Stimulated activated CD8-positive, alpha-beta memory T cell treated with anti-CD3 and anti-CD28 coated beads, Interleukin-4, amount 100 ng/mL, for 4 hours (primary cell): ENCODE measurements at places on chromosomes 5 and 9.

- no peak for DNase-seq
Observed at GRCh38 chr5:74992791-74993190, 59.6 kb downstream of the GCNT4 start.

GRCh38 chr9:130090915-130091314, 37.2 kb downstream of the GPR107 start:
- no peak for DNase-seq

- DNase-seq: no peak
Observed at GRCh38 chr5:171776770-171777759, 8.6 kb upstream of the SMIM23 start.

DNA sequence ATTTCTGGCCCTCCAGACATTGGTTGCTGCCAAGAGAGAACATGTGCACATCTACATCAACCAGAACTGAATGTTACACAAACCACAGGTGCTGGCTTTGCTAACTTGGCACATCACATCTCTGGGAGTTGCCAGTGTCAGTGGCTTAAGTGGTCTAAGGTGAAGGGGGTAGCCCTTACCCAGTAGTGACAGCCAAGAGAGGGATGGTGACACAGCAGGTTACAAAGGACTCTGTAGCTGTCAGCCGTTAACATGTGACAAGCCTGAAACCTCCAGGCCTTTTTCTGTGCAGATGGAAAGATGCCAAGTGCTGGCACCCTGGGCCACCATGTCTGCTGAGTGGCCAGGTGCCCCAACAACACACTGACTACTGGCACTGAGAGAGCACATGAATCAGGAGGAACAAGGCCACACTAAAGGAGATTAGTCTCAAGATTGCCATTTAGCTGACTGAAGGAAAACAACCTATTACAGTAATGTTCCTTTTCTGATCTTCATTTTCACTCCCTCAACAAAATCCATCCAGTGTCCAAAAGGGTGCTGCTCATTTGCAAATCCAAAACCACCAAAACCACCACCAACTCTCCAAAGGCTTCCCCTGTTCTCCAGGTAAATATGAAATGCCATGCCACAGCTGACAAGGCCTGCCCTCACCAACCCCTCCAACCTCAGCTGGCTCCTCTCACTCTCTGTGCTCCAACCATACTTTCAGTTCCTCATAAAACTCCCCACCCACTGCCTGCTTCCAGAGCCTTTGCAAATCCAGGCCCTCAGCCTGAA, 20.2 kb downstream of the SIL1 start:
- no peak for DNase-seq

- DNase-seq: no peak
Observed at GRCh38 chr9:100091650-100092049, 7.2 kb downstream of the ERP44 start.

DNA sequence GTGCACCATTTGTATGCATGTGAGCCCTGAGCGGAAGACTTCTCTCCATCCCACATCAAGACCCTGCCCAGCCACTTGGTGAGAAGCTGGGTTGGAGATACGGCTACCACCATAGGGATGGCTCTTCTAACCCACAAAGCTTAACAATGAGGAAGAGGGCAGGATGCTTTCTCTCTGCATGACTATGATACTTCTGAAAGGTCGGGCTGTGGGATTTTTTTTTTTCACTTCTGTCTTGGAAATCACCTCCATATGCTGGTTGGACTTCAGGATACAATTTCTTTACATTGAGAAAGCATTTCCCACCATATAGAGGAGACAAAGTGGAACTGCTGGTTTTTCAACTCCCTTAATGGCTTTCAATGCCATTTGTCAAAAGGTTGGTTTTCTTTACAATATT, 30.5 kb downstream of the ZNF366 start:
- no peak for DNase-seq

DNA sequence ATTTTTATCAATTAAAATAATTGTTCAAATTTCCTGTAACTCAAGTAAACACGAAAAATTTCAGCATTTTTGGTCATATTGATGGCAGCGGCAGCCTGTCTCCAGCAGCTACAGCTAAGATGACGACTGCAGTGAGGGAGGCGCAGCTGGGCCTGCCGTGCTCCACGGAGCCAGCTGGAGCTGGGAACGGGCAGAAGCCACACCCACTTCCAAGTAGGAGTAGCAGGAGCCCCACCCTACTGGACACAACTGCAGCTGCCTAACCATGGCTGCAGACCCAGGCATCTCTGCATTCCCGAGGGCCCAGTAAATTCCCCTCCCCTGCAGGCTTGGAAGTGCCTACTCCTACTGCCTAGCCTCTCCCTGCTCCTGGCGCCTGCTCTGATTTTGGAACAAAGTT, 2031.7 kb downstream of the EFNA5 start:
- no peak for DNase-seq

DNA sequence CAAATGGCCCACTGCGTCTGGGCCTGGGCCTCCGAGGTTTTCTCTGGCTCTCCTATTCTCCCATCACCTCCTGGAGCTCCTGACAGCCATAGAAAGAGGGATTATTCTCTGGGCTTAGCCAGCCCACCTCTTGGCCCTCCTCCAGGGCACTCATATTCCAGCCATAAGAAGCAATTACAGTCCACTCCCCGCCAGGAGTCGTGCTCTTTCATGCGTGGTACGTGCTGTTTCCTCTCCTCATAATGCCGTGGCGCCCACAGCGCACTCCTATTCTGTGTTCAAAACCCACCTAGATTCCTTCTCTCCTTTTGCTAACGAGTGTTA, 240.8 kb upstream of the ZNF462 start:
- no peak for DNase-seq

DNA sequence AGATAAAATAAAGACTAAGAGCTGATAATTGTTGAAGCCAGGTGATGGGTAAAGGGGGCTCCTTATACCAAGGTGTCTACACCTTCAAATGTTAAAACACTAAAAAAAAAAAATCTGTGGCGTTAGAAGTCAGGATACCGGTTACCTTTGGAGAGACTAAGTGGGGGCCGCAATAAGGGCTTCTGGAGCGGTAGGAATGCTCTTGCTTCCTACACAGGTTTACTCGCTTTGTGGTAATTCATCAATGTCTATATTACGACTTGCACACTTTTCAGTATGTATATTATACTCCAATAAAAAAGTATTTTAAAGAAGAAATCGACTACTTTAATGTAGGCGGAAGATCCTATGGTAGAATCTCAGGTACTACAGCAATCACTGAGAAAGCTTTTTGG, 12.5 kb downstream of the MRPS27 start:
- DNase-seq: no peak

- DNase-seq: no peak
Observed at GRCh38 chr5:120609570-120609969, 145.5 kb downstream of the PRR16 start.

GRCh38 chr9:104775574-104775936, 11.6 kb downstream of the NIPSNAP3B start:
- no peak for DNase-seq

GRCh38 chr9:91196103-91196950, 165.4 kb downstream of the AUH start:
- DNase-seq: no peak

GRCh38 chr9:134492721-134493460, 148.7 kb upstream of the COL5A1 start:
- DNase-seq: no peak

- no peak for DNase-seq
Observed at GRCh38 chr9:89488936-89489335, 9.0 kb downstream of the SEMA4D start.

GRCh38 chr5:91145333-91145620, 237.8 kb downstream of the ARRDC3 start:
- DNase-seq: no peak

- no peak for DNase-seq
Observed at GRCh38 chr5:58455066-58455465, 4.8 kb downstream of the PLK2 start.

GRCh38 chr9:14301006-14301405, 12.9 kb downstream of the NFIB start:
- DNase-seq: no peak

DNA sequence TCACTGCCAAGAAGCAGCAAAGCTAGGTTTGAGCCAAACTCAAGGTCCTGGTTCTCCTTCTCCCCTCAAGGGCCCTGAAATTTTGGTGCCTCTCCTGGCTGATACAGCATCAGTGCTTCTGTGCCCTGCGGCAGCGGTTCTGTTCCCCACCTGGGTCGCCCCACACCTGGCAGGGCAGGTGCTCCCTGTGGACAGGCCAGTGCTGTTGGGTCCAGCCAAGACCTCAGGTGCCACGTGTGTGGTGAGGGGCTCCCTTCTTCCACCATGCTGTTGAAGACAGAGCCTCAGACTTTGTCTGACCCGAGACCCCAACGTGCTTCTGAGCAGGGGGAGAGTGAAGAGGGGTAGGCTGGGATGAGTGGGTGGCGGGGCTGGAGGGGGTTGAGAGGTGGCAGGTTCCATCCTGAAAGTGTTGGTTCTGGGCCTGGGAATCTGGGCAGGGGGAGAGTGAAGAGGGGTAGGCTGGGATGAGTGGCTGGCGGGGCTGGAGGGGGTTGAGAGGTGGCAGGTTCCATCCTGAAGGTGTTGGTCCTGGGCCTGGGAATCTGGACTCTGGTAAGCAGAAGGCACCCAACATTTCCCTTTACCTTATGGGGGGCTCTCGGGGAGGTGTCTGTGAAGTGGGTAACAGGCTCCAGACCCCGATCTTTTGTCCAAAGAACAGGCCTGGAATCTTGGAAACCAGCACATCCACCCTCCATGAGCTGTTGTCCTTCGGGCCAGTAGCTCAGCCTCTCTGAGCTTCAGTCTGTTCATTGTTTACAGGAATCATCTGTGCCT, 2.3 kb downstream of the PLEKHG4B start:
- DNase-seq: no peak

DNA sequence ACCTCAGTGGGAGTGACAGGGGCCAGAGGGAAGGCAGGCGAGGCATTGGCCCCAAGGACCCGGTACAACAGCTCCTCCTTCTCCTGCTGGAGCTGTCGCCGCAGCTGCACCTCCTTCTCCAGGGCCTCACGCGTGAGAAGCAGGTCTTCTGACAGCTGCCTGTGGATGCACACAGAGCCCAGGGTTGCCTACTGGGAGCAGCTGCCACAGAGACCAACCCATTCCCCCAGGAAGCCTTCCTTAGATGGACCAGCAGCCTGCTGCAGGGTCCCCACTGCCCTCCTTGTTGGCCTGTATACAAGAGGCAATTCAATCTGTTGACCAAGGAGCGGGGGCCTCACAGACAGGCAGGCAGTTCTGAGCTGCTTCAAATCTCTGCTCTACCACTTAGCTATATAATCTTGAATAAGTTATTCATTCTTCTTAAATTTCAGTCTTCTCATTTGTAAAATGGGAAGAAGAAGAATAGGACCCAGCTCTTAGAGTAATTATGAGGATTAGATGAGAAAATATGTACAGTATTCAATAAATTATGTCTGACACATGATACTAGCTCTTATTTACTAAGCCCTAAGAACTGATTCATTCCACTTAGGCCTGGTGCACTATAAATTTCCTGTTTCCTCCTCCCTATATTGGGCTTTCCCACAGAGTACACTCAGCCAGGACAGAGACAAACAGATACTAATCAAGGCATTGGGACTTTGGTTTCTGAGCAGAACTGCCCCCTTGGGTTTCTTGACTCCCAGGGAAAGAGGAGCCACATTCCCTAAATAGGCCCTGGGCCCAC, 26.1 kb upstream of the ANXA6 start:
- DNase-seq: no peak
